ENCODE measurements at places on chromosomes 2 and 18.

- no peak for DNase-seq
These were observed 78.5 kb upstream of the PTPRM start for GRCh38 chr18:7488571-7488970.

DNA sequence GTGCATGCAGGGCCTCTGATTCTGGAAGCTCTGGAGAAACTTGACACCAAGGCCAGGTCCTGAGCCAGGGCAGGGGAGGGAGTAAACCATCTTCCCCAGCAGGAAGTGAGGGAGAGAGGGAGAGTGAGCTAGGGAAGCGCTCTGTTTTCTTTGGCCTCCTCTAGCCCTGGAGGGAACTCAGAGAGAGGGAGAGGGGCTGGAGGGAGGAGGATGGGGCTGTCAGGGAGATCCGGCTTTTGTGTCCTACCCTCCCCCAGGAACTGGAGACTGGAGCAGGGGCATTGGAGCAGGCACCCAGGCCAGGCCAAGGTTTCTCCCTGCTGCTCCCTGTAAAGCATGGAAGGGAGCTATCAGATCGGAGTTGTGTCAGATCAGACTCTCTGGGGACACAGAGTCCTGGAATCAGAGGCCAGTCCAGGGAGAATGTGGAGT is 22.7 kb upstream of the PKDCC start:
- DNase-seq: no peak

GRCh38 chr2:7057865-7058400 is 140.7 kb downstream of the RNF144A start:
- DNase-seq: no peak

DNA sequence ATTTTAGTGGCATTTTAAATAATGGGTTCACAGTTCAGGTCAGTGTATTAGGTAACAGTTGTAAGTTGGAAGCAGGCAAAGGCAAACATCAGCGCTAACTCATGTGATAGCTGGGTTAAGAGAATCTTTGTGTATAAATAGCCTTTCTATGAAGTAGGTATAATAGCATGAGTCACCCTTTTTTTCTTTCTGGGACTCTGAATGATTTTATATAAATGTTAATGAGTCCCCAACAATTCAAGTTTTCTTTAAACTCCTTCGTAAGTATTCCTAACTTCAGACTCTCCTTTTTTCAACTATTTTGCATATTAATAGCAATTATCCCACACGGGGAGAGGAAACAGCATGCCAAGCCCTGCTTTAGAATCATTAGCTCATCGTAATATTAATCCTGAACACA is 384.3 kb downstream of the PIK3C3 start:
- no peak for DNase-seq

DNA sequence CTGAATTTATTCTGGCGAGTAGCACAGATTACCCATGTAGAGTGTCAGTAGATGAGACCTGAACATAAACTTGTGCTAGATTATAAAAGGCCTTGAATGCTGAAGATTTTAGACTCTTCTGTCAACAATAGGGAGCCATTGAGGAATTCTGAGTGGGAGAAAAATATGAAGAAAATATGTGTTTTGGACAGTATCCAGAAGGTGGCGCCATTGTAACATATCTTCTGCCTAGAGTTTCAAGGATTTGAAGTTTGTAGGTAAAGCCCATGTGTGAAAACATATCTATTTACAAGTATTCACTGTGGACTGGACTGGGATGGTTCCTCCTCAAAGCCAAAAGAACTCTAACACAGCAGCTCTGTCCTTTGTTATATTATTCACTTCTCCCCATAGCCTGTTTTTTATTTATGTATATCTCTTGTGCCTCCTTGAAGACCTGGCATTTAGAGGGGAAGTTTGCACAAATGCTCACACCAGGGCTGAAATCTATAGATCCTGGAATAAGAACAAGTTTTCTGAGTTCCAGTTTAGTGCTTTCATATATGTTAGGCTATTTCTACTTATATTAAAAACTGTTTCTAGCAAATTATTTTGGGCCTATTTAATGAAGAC is 124.9 kb downstream of the RDH14 start:
- DNase-seq: peak; percentile 18

- no peak for DNase-seq
These were observed 18.7 kb upstream of the SCYGR1 start for GRCh38 chr2:227406177-227407031.

GRCh38 chr2:238379096-238379810 is 47.5 kb upstream of the ASB1 start:
- peak; percentile 43 for DNase-seq

GRCh38 chr2:95700519-95700918 is 108.7 kb downstream of the TRIM43 start:
- DNase-seq: no peak
